ENCODE measurements at places on chromosomes 13 and 19.

GRCh38 chr13:64369121-64369520, 2861.0 kb downstream of the PCDH9 start:
- DNase-seq = no peak

GRCh38 chr19:41927497-41928192, 604 bp downstream of the ERFL start:
- peak; percentile 49 for DNase-seq

- DNase-seq = no peak
Observed at GRCh38 chr19:5002143-5002542, 33.2 kb downstream of the KDM4B start.

DNA sequence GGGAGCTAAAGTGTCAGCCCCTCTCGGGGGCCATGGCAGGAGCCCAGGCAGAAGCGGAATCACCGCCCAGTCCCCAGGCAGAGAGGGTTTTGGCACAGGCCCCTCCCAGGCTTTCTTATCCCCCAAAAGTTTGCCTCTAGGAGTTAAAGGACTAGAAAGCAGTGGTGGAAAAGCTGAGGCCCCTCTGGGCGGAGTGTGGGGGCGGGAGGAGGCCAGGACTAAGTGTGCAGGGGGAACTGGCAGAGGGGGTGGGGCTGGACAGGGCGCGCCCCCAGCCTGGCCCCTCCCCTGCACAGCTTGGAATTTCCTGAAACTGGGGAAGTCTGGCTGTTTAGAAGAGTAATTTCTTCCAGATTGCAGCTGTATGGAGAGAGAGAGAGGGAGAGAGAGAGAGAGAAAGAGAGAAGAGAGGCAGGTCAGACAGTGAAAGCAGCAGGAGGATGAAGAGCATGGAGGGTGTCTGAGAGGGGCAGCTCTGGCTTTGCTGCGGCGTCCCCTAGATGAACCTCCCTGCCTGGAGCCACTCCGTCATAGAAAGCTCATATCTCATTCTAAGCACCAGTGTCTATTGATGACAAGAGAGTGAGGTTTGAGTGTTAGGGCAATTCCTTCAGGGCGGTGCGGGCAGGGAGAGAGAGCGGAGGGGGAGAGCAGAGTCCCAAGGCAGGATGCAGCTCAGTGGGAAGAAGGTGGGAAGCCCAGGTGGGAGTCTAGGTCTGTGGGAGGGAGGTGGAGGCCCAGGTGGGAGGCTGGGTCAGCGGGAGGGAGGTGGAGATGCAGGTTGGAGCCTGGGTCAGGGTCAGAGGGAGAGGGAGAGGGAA, at the start of gene CDC42EP5:
Gene CDC42EP5, minus strand, starts transcription at position 226 of the 821 bp plus-strand sequence. CDS start 7,749 bp downstream, outside the sequence.
- no peak for DNase-seq
